Stimulated activated CD4-positive, alpha-beta T cell treated with anti-CD3 and anti-CD28 coated beads, Interleukin-12 subunit alpha, Interleukin-12 subunit beta, amount 100 ng/mL, for 4 hours (primary cell): ENCODE measurements at places on chromosomes 3 and 15.

DNA sequence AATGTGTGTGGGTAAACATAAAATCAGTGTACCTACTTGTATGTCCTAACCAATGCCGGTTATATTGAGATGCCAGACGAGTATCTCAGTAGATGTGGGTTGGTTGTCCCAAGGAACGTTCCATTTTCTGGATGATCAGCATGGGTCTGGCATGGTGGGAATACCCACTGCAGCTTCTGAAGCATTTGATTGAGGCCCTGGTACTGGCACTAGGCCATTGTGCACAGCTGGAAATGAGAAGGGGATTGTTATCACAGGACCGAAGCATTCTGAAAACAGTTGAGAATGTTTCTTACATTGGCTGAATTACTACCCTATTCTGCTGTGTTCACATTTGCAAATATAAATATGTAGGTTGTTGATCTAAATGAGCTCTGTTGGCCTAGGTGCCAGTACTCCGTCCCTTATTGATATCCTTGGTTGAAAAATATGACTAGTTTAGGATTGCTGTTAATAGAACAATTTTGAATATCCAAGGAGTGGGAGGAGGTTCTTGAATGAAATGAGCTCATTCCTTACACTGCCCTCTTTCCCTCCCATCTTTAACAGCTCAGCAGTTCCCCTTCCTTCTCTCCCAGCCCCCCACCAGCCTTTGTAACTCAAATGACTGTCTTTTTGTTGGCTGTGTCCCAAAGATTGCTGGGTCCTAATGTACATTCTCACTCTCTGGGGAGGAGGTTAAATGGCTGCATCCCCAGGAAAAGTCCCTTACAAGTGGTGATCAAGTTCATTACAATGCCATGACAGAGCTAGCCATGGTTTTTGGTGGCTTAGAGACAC lies 293.3 kb upstream of the TPM1 start:
- DNase-seq: no peak

DNA sequence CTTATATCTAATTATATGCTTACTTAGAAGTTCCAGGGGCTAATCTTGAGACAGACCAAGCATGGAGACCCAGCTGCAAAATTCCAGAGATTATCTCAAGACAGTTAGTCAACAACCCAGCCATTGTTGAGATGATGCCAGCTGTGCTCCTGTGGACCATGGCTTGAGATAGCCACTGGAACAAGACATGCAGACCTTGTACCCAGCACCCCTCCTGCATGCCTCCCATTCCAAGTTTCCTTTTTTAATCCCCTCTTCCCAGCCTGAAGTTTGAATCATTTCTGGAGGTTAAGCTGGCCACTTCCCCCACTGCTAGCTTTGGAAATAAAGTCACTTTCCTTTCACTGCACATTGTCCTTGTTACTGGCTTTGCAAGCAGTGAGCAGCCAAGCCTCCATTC lies 53.8 kb downstream of the IMPG2 start:
- DNase-seq: no peak

DNA sequence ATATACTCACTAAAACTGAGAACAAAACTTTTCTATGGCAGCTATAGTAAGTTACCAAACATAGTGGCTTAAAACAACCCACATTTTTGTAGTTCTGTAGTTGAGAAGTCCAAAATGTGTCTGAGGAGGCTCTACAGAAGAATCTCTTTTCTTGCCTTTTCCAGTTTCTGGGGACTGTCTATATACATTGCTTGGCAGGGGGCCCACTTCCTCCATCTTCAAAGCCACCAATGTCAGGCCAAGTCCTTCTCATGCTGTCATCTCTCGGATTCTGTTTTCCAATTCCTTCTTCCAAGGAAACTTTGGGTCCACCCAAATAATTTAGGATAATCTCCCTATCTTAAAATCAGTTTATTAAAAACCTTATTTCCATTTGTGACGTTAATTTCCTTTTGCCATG lies 92.7 kb downstream of the DLG1 start:
- no peak for DNase-seq

DNA sequence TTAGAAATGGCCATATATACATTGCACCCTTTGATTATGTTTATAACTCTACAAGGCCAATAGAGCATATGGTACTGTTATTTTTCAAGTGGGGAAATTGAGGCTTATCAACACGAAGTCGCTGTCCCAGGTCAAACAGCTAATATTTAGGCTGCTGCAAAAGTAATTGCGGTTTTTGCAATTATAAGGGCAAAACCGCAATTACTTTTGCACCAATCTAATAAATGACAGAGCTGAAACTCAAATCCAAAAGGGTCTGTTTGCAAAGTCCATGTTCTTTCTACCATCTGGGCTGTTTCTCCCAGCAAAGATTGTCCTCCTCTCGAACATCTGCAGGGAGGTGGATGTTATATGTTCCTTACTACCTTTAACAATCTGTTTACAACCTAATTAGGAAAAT lies 147.2 kb downstream of the CADPS start:
- no peak for DNase-seq

DNA sequence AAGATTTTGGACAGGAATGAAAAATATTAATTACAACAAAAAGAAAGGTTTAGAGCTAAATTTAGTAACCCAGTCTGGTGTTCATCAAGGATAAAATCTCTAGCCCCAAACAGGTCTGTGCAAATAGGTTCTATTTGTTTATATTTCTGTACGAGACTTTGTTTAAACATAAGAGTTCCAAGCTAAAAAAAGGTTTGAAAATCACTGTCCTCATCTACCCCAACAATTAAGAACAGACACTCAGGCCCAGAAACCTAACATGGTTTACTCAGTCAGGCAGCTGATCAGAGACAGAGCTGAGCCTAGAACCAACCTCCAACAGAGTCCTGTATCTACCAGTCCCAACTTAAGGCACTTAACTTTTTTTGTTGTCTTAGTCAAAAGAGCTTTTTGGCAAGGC lies 49.3 kb downstream of the SNX4 start:
- DNase-seq: no peak

- DNase-seq: no peak
Measured at GRCh38 chr3:152737021-152737908, 97.7 kb upstream of the P2RY1 start.

DNA sequence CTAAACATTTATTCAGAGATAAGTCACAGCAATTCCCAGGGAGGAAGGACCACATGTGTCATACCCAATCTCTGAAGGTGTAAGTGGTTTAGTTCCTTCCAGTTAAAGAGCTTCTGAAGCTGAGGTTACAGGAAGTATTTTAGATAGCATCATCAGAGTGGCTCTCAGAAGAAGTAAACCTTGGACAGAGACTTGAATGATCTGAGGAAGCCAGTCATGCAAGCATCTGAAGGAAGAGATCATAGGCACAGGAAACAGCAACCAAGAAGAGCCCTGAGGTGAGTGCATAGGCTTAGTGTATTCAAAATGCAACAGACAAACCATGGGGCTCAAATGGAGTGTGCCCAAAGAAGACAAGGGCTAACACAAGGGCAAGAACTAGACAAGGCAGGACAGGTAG lies 210.3 kb downstream of the ULK4 start:
- no peak for DNase-seq

- no peak for DNase-seq
Measured at GRCh38 chr3:49940667-49941249, 808 bp downstream of the RBM6 start.

GRCh38 chr3:139715166-139715565 lies 37.4 kb upstream of the NMNAT3 start:
- no peak for DNase-seq

- no peak for DNase-seq
Measured at GRCh38 chr15:92681141-92681631, 25.6 kb upstream of the FAM174B start.
